ENCODE measurements at places on chromosomes 1 and 21.

GRCh38 chr21:41803316-41803715 lies 36.5 kb upstream of the RIPK4 start:
- no peak for DNase-seq

DNA sequence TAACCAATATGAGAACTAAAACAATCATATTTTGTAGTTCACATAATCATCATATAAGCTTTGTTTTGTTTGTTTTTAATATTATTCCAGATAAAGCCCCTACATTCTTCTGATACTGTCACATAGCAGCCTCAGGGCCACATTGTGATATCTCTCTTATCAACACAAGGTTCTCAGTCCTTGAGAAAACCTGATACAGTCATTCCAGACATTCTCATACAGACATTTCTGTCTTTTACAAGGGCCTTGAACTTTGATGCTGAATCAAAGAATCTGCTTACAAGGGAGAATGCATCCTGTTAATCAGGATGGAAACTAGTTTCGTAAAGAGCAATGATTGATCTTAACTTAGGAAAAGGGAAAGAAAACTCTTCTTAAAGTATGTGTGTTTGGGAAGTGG lies 12.7 kb upstream of the VCAM1 start:
- no peak for DNase-seq

- DNase-seq: no peak
Measured at GRCh38 chr1:219039682-219040154, 134.0 kb upstream of the LYPLAL1 start.

- DNase-seq: no peak
Measured at GRCh38 chr1:177627148-177627910, 342.5 kb downstream of the SEC16B start.

- no peak for DNase-seq
Measured at GRCh38 chr1:60581455-60582220, 500.7 kb upstream of the NFIA start.

DNA sequence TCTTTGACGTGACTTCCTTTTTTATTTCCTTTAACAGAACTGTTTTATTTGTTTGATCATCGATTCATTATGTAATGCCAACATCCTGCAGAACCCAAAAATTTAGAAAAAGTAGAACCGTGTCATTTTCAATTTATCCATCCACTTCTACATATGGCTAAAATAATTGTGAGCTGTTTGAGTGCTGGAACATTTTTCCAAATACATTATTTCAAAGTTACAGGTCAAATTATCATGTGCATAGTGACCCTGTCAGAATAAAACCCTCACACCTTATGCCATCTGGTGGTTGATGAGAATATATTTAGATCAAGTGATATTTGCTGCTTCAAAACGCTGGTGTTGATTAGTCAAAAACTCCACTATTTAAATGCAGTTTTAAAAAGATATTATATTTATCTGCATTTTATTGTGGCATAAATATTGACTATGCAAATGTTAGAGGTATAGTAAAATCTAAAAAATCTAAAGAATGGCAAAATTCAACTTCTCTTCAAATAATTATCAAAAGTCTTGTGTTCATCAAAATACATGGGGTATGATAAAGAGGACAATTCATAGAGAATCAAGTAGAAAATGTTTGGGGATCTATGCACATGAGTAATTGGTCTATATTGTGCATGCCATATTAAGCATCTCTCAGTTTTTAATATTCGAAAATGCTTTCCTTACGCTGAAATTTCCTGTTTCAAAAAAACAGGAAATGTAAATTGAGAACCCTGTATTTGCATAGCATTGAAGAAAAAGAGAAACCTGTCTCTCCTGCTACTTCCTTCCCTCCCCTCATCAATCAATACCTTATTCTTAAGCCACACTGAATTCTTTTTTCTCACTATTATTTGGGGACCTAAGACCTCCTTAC lies 39.7 kb downstream of the UBE2U start:
- peak; percentile 65 for DNase-seq
